ENCODE measurements at places on chromosomes 13 and 19.

GRCh38 chr19:43741075-43741825, 13.5 kb downstream of the SMG9 start:
- DNase-seq: no peak

DNA sequence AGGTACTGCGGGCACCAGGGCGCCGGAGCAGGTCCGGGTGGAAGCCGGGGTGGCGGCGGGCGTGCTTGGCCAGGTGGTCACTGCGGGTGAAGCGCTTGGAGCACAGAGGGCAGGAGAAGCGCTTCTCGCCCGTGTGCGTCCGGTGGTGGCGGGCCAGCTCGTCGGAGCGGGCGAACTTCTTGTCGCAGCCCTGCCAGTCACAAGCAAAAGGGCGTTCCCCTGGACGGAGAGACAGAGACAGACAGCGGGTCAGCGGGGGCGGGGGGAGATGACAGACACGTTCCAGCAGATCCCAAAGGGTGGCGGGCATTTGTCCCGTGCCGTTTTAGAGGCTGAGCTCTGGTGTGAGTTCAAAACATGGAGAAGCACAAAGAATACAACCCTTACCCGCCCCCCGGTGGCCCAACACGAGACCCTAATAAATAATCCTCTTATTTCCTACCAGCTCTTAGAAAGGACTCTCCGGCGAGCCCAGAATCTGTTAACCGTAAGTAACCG, 6.3 kb upstream of the REXO1 start:
- no peak for DNase-seq

- DNase-seq: no peak
Observed at GRCh38 chr19:5877882-5878281, 7.5 kb upstream of the FUT5 start.

DNA sequence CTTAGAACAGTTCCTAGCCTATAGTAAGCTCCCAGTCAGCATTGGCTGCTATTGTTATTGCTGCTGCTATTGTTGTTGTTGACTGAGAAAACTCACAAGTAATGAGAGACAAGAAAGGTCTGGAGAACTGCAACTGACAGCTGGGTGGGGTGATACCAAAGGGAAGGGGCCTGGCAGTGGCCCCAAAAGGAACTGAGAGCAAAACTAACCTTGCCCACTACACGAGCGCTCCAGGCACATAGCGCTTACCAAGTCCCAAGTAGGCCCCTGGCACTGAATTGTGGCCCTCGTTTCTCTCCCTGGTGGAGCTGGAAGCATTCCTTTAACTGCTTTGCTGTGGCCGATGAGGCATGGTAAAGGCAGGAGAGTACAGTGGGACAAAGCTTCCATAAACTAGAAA, 59.7 kb downstream of the KCTD12 start:
- DNase-seq: no peak

DNA sequence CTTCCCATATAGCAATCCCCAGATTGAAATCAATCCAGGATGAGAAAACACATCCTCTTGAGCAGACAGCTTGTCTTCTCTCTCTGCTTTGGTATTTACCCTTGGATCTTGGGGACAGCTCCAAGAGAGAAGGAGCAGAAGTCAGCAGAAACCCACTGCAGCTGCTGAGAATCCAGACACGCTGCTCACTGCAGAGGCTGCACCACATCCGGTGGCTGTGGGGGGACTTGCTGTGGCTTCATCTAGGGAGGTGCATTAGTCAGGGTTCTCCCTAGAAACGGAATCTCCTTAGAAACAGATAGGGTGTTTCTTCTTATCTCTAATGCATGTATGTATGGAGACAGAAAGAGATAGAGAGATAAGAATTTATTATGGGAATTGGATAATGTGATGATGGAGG, 2.7 kb downstream of the CYP4F12 start:
- no peak for DNase-seq

DNA sequence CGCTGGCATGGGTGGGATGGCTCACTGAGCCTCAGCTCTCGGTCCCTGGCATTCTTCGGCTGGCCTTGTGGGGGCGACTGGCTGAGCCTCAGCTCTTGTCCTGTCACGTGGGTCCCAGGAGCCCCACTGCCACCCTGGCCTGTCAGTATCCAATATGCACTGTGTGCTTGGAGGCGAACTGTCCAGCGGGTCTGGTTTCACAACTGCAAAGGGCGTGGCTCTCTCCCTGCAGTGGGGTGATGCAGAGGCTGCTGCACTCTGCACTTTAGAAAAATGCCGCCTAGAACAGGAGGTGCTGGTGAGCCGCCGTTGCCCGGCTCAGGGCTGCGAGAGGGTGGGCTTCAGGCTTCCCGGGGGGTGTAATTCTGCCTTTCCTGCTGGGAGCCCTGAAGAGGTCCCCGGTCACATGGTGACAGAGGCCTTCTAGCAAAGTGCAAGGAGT, 17.0 kb upstream of the TMEM255B start:
- DNase-seq: peak; percentile 81

DNA sequence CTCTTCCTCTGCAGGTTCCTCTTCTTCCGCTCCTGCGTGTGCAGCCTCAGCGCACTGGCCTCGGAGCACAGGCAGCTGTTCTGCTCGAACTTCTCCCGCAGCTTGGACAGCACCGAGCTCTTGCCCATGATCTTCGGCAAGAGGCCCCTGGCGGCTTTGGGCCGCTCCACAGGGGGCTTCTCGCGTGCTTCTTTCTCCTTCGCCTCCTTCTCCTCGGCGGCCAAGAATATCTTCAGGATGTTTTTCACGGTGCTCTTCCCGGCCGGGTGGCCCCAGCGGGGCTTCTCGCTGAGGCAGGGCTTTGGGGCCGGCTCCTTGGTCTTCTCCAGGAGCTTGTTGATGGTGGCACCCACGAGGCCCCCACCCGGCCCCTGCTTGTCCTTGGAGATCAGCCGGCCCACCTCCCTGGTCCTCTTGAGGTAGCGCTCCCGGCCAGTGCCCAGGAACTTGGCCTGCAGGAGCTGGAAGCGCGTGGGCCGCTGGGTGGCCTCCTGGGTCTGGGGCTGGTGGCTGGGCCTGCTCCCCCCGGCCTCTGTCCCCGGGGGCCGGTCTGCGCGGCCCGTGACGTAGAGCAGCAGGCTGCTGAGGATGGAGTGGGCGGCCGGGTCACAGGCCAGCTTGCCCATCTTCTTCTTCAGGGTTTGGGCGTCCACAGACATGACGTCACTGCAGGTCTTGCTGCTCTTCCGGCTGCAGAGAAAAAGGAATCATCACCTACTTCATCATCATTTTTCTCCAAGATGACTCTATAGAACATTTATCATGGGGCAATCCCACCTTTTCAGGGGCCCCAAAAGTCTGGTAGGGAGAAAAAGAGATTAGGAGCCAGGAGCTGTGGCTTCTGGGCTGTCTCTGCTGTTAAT, 43.8 kb upstream of the GRTP1 start:
- DNase-seq: no peak

GRCh38 chr19:21098291-21098690, 16.3 kb downstream of the ZNF714 start:
- no peak for DNase-seq

All from AG20443 (cell line).